Left ventricle myocardium inferior (tissue), 1 donor: ENCODE measurements at places on chromosomes 13 and 19. TPM values are rescaled to one million over a fixed set of nuclear protein-coding genes. Genes with fewer than 3 reads are reported as not detected.
A peak's percentile ranks its signal among the peaks of the same experiment; 100 is the strongest.

Gene STRN4
- total RNA-seq, result 52.7 TPM

GRCh38 chr13:78198821-78199220 lies 280.2 kb upstream of the EDNRB start:
- H3K4me3 ChIP-seq, result no peak overlapping the region
- H3K27me3 ChIP-seq, result no peaks in the 10 kb centered on the region
- DNase-seq, result no peak
- no peaks in the 10 kb centered on the region for H3K36me3 ChIP-seq
- no peak overlapping the region for H3K27ac ChIP-seq

Gene LILRA6
- total RNA-seq, result 1.2 TPM

GRCh38 chr19:52646571-52647217 lies 8.5 kb upstream of the ZNF83 start:
- peaks cover 26% of the 10 kb centered on the region for H3K36me3 ChIP-seq
- H3K4me3 ChIP-seq, result no peak overlapping the region
- H3K27ac ChIP-seq, result no peak overlapping the region
- DNase-seq, result no peak
- H3K4me1 ChIP-seq, result no peaks in the 10 kb centered on the region

Gene THSD1
- total RNA-seq, result 4.2 TPM

- H3K36me3 ChIP-seq, result peaks cover 48% of the 10 kb centered on the region
- DNase-seq, result no peak
- no peaks in the 10 kb centered on the region for H3K27me3 ChIP-seq
- no peak overlapping the region for H3K27ac ChIP-seq
- H3K4me1 ChIP-seq, result peaks cover 65% of the 10 kb centered on the region
- H3K4me3 ChIP-seq, result no peak overlapping the region
Measured at GRCh38 chr13:110424569-110425443, 117.7 kb downstream of the COL4A2 start.

Gene CAPN12
- total RNA-seq, result 0.22 TPM

Gene PDE4C
- total RNA-seq, result 2.4 TPM

Gene C1QTNF9B
- 2.1 TPM for total RNA-seq

DNA sequence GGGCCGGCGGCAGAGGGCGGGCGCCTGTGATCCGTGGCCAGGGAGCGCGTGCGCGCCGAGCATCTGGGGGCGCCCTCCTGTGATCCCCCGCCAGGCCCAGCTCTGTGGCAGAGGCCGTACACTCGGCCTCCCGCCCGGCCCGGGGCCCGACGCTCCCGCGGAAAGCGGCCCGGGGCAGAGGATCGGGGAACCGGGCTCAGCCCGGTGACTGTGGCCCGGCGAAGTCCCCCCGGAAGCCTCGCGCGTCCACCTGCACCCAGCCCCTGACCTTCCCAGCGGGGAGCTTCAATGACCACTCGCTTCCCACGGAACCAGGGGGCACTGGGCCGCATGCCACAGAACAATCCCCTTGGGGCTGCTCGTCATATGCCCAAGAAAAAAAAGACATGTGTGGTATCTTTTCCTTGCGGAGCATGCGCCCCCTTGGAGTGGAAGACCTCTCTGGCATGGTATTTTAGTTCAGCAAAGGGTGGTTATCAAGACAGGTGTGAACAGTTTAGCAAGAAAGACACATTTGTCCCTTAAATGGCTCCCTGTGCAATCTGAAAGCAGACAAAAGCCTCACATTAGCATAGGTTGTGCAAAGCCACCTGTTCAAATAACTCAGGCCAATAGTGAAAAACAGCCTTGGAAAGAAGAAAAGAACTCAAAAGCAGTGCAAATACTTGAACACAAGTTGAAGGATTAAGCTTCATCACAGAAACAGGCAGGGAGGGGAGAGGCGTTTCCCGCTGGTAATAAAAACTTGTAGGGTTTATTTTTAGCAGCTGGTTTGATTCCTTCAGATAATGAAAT lies 290.9 kb upstream of the SOX21 start:
- H3K27me3 ChIP-seq, result peaks cover 48% of the 10 kb centered on the region
- peak overlapping the region; percentile 42 for H3K4me3 ChIP-seq
- DNase-seq, result no peak
- H3K4me1 ChIP-seq, result peaks cover 6% of the 10 kb centered on the region

- peak within 1 kb of the TSS; percentile 98 for H3K27ac ChIP-seq
- peak within 1 kb of the TSS; percentile 73 for H3K4me3 ChIP-seq
Measured at GRCh38 chr19:44748426-44749254, at the start of gene BCL3. Gene BCL3 (plus strand): TSS chr19:44748708. CDS start chr19:44748791, 83 bp downstream.

DNA sequence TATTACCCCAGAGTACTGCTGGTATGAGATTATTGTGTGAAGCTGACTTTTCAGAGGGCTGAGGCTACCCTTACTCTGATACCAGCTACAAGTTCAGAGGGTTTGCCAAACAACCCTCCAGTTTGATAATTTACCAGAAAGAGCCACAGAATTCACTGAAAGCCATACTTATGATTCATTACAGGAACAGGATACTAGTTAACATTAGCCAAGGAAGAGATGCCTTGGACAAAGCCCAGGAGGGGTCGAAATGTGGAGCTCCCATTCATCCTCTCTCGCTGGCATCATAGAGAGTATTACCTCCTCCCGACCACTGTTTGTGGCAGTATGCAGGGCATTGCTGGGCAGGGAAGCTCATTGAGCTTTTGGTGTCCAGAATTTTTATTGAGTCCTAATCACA lies 364.3 kb downstream of the KCNRG start:
- no peaks in the 10 kb centered on the region for H3K4me1 ChIP-seq
- H3K27ac ChIP-seq, result no peak overlapping the region
- DNase-seq, result no peak
- no peak overlapping the region for H3K4me3 ChIP-seq
- H3K27me3 ChIP-seq, result no peaks in the 10 kb centered on the region
- no peaks in the 10 kb centered on the region for H3K36me3 ChIP-seq

Gene BRME1
- 0.82 TPM for total RNA-seq

- H3K4me3 ChIP-seq, result no peak overlapping the region
- no peak overlapping the region for H3K27ac ChIP-seq
- no peaks in the 10 kb centered on the region for H3K4me1 ChIP-seq
- H3K27me3 ChIP-seq, result no peaks in the 10 kb centered on the region
- DNase-seq, result no peak
- peaks cover 16% of the 10 kb centered on the region for H3K36me3 ChIP-seq
Measured at GRCh38 chr13:21528616-21529015, 69.5 kb upstream of the ZDHHC20 start.
